ENCODE measurements at places on chromosomes 12 and 14.

DNA sequence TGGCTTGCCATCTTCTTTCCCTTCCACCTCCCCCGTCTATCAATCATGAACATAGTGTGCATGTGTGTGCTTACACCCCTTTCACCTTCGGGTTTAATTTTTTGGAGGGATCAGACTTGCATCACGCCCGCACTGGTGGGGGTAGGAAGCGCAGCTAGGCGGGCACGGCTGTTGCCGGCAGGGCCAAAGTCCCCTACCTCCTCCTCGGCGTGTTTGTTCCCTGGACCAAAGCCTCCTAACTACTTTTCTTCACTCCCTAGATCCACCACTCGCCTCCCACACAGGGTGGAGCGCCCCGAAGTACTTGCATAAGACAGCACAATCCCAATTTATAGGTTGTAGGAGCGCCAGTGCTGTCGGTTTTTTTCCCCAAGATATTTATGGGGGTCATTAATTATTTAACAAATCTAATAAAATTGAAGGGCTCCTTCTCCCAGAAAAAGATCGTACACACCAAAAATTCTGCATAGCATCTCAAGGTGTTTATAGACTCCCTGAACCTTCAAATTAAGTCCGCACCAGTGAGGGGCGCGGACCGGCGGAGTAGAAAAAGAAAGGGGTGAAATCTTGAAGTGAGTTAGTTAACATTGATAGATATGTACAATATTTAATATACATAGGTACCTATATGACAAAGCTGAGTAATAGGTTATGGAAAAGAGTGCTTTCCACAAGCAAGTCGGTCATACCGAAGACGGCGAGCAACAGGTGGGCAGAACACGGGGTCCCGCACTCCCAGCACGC is 717 bp downstream of the PKP2 start:
- DNase-seq = no peak

DNA sequence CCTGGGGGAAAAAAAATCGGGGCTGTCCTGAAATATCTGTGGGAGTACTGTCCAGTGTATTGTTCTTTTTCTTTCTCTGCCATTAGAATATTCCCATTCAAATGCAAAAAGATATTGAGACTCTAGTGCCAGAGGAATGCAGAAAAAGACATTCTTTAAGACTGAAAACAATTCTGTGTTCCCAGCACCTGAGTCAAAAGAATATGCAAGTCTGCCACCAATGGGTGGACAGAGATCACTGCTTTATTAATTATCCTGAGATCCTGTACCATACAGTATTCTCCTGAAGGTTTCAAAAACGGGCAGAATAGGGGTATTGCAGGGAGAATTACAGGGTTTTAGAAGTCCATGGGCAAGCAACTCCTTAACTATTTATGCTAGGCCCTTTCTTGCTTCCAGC is 361.8 kb downstream of the C12orf50 start:
- no peak for DNase-seq

DNA sequence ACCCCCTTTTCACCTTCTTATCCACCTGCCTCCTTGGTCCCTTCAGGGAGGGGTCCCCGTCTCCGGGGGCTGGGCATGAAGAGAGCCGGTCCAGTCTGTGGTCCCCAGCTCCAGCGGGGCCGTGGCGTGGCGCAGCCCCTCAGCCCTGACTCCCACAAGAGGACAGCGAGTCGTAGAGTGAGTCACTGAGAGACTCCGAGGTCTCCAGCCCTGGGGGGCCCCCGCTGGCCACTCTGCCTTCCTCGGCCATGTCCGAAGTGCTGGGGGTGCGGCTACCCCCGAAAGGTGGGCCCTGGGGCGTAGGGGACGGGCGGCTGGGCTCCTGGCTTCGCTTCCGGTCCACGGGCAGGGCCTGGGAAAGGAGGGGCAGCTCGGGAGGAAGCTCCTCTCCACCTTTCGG is 36.5 kb downstream of the NCKAP5L start:
- no peak for DNase-seq

DNA sequence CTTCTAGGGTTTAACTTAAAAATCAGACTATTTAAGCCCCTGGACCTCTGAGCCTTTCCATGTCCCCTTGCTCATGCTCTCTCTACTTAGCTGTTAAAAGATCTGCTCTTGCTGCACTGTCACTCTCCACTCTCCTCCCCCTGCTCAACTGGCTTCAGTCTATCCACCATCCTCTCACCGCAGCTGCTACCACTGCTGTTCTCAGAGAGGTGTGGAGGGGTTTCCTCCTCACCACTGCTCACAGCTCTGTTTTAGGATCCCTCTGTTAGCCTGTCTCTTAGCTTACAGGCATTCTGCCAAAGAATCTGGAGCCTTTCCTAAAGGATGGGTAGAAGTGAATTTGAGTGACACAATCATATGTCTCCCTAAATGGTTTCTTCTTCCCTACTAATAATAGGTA is 43.7 kb upstream of the ATP2B1 start:
- DNase-seq = no peak

DNA sequence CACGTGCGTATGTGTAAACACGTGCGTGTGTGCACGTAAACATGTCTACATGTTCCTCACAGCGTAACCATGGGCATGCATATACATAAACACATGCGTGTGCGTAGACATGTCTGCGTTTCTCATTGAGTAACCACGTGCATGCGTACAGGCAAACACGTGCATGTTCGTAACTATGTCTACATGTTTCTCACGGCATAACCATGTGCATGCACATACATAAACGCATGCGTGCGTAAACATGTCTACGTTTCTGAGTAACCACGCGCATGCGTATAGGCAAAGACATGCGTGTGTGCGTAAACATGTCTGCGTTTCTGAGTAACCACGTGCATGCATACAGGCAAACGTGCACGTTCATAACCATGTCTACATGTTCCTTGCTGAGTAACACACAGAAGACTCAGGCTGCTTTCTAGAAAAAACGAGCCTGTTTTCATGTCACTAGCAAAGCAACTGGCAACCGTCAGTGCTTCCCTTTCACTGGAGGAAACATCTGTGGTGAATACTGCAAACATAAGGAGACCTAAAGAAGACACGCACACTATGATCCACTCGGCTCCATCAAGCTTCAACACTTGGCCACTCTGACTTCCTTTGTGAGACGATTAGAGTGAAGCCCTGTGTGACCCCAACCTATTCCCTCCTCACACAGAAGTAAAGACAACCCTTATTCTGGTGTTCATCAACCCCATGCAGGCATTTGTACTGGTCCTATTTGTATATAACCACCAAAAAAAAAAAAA is 28.8 kb downstream of the POLE start:
- no peak for DNase-seq

Measured in aorta (tissue), 5 donors.